ENCODE measurements at places on chromosomes 6 and 20.

DNA sequence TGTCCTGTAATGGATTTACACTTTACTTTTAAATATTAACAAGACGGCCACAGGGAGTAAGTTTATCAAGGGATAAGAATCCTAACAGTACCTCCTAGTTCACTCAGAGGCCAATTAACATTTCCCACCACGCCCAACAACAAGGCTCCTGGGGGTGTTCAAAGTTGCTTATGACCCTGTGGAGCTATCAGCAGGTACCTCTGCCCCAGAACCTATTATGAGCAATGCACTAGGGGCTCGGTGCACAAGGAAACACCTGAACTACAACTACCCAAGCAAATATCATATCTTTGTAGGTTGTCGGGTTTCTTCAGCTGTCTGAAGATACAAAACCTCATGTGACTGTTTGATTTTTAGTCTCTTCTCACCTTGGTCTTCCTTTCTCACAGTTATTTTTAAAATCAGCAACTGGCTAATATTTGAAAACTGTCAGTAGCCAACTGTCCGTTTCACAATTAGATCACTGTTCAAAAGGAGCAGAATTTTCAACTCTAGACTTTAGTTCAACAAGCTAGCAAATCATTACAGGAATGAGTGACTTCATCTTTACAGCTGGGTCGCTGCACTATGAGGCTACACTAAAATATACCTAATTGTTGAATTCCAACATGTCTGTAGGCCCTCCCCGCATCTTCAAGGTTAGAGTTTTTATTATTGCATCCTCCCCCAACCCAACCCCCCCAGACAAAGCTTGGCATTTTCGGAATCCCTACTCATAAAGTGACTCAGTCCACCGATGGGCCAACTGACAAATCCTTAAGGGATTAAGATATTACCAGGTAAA is 38.1 kb downstream of the B4GALT5 start:
- DNase-seq, result no peak

GRCh38 chr6:157244780-157245179 is 78.5 kb downstream of the TMEM242 start:
- DNase-seq, result no peak

- no peak for DNase-seq
These were observed 236.5 kb downstream of the GMPR start for GRCh38 chr6:16474772-16475493.

DNA sequence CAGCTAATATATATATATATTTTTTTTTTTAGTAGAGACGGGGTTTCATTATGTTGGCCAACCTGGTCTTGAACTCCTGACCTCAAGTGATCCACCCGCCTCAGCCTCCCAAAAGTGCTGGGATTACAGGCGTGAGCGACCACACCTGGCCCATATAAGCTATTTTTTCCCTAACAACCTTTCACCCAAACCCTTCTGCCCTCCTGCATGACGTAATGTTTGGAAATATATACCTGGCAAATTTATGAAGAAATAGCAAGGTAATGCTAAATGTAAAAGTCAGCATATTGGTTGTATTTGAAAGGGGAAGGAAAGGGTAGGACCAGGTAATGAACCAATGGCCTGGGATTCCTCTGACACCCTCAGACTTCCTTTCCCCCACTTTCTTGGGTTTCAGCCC is 325.5 kb upstream of the ARID1B start:
- no peak for DNase-seq

DNA sequence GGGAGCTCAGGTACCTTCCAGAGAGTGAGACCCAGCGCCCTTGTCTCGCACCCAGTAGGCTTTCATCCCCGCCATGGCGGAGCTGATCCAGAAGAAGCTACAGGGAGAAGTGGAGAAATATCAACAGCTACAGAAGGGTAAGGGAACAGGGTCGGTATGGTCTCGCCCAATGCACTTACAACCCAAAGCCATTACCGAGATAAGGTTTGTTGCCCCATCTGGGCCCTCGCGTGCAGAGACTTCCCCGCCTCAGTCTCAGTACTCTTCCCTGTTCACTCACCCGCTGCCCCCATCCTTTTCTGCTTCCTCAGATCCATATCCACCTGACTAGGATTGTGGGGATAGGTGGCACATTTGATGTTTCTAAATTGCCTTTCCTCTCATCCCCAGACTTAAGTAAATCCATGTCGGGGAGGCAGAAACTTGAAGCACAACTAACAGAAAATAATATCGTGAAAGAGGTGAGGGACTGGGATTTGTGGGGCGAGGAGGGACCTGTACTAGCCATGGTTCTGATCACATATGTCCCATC is 449 bp downstream of the PFDN6 start:
- DNase-seq, result no peak

- no peak for DNase-seq
These were observed 7.1 kb downstream of the PLEKHG1 start for GRCh38 chr6:150606647-150607328.

DNA sequence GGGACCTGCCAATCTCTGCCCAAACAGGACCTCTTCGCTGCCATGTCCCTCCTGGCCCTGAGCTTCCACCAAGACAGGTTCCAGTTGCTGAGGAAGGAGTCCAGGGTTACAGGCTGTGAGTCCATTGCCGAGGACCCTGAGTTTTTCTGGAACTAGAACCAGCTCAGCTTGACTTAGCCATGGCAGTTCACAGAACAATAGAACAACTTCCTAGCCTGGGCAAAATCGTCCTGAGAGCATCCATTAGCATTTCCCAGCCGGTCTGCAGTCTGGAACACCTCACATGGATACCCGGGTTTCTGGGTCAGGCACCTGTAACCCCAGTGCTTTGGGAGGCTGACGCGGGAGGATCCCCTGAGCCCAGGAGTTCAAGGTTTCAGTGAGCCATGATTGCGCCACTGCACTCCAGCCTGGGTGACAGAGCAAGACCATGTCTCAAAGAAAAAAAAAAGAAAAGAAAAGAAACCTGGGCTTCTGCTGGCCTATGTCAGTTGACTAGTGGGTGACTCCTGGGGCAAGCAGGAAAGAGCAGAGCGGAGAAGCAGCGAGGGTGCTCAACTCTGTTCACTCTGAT is 90.3 kb downstream of the TCP11 start:
- DNase-seq, result no peak

DNA sequence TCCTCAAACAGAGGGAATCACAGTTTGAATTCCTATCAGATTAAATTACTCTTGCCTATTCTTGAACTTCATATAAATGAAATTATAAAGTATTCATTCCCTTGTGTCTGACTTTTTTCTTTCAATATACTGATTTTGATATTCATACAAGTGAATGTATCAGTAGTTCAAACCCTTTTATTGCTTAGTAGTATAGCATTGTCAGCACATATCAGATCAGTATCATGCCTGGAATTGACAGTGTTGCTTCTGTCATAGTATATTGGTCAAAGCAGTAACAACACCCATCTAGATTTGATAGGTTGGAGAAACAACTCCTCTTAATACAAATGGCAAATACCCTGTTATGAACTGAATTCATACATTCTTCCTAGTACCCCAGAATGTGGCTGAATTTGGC is 89.1 kb upstream of the SLC35F1 start:
- DNase-seq, result no peak

DNA sequence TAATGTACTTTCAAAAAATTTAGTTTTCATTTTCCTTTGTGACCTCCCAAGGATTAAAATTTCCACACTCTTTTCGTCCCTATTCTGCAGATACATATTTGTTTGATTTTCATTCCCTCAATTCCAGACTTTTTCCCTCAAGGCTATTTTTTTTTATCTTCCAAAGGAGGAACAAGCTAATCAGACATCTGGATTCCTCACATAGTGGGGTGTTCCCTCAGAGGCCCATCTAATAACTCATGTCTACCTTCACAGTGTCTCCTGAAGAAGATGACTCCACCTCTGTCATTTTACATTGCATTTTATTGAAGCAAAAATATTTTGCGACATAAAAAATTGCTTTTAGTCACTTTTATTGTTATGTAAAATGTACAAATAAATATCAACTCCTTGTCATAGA is 122.2 kb downstream of the RFPL4B start:
- no peak for DNase-seq

DNA sequence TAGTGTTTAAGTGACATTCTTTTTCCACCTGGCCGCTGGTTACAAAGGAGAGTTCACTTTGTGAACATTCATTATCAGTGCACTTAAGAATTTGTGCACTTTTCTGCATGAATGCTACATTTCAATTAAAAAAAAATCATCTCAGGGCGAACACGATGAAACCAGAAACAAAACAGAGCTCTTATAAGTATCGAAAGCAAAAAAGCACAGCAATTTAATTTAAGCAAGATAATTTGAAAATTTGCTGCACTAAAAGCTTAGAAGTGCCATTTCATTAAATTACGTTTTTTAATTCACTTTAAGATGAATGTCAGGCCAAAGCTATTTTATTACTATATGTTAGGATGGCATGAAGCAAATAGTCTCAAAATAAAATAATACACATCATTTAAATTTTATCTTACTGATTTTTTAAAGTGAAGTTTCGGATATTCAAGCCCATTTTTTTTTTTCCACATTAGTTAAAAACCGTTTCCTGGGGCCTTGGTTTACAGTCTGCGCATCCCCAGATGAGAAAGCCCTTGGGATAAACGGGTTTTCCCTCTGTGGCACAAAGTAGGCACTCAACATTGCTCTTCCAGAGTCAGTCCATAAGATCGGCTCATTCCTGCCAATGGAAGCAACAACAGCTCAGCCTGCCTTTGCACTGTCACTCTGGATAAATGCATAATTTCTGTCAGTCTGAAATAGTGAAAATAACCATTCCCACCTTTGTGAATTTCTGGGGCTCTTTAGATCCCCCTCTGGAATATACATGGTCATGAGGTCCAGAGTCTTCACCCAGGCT is 80.1 kb downstream of the FYN start:
- no peak for DNase-seq

GRCh38 chr20:39117491-39117890 is 155.3 kb downstream of the DHX35 start:
- no peak for DNase-seq

DNA sequence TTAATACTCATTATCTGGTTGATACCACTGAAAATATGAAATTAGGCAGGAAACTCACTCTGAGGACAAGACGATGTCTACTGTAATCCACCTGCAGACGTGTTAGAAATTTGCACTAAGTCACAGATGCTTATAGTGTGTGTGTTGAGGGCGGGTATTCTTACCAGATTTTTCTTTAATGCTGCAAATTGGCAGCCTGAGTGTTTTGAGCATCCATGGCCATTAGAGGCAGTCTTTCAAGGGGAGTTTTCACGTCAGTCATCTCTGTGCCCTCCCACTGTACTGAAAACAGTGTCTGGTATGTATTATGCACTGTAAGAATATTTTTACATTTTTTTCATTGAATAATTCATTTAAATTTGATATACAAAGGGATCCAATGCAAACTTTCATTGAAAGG is 266.5 kb upstream of the QKI start:
- DNase-seq, result no peak

- DNase-seq, result no peak
These were observed 8.6 kb downstream of the BPIFB3 start for GRCh38 chr20:33062105-33062824.

DNA sequence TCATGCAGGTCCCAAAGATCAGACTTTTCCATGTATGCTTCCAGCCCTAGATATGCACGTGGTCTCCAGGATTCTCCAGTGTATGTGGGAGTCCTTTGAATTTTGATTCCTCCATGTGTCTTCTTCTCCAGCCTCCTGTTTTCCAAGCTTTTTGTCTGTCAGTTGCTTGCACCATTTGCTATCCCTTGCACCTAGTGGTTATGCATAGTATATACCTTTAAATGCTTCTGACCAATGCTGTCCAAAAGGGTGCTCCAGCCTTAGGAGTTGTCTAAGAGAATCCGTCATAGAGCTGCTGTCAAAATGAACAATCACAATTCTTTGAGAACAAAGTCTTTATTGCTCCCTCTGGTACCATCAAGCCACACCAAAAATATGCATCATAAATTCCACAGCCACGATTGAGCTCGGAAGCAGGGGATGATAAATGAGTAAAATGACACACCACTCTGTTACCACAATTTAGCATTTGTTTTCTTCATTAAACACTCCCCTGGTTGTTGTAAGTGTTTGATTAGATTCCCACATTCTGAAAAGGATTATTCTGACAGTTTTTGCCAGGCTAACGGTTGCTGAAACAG is 706.2 kb upstream of the GJE1 start:
- no peak for DNase-seq
